Vagina (tissue), 2 donors: ENCODE measurements at places on chromosomes 7 and 10. TPM values are rescaled to one million over a fixed set of nuclear protein-coding genes. Genes with fewer than 3 reads are reported as not detected.

- no peak for DNase-seq
Measured at GRCh38 chr10:56082169-56082568, 278.9 kb downstream of the ZWINT start.

DNA sequence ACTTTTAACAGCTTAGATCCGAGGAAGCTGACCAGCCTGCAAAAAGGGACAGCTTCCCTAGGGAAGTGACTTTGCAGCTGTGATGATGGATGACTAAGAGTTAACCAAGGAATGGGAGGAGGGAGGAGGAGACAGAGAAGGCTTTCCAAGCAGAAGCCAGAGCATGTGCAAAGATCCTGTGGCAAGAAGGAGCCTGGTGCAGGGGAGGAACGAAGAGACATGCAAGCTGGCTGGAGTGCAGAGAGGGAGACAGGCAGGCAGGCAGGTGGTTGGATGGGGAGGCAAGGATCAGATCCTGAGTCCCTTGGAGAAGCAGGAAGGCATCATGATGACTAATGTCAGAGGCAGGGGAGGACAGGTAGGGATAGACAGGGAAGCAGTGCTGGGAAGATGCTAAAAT is 148.8 kb downstream of the PFKFB3 start:
- DNase-seq = no peak

GRCh38 chr10:5543623-5544022 is 18.9 kb downstream of the CALML3 start:
- no peak for DNase-seq

CAPZA2 gene
- 86.2 TPM for total RNA-seq

OPTN gene
- total RNA-seq = 44.7 TPM

GRCh38 chr7:137453356-137453755 is 109.8 kb upstream of the PTN start:
- DNase-seq = no peak

- DNase-seq = no peak
Measured at GRCh38 chr7:101736084-101736483, 81.3 kb upstream of the CUX1 start.

GRCh38 chr7:143958781-143959180 is 4.1 kb downstream of the OR2F1 start:
- DNase-seq = no peak

- no peak for DNase-seq
Measured at GRCh38 chr10:50440489-50440888, 183.3 kb downstream of the SGMS1 start.

GRCh38 chr7:87075671-87076404 is 16.4 kb upstream of the ELAPOR2 start:
- no peak for DNase-seq

GRCh38 chr10:116263870-116264655 is 8.9 kb downstream of the GFRA1 start:
- no peak for DNase-seq

GRCh38 chr10:30219971-30220751 is 128.9 kb downstream of the MTPAP start:
- no peak for DNase-seq

EBF3 gene
- total RNA-seq = 10.6 TPM

- DNase-seq = no peak
Measured at GRCh38 chr7:146208492-146208891, 91.9 kb downstream of the CNTNAP2 start.

DNA sequence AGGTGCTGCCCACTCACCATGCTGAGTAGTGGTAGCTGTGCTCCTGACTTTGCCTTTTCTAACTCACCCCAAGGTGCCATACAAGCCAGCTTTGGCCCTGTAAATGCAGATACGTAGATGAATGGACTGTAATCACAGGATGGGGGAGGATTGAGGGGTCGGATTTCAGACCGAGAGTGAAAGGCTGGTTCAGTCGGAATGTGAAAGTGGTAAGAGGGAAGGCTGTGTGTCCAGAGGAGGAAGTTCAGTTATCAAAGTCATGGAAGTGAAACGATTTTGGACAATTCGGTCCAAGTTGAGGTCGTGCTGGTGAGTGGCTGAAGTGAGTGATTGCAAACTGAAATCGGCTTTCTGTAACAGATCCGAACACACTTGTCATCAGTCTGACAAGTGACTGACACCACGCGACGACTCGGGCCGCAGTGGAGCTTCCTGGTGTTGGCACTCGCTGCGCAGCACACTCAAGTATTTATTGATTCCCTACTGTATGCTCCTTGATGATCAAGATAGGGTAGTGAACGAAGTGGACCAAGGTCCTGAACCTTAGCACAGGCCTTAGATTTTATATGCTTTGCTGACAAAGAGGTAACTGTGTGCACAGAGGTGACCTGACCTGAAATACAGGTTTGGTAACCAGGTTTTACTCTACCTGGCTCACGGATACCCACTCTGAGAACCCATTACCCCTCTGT is 10.5 kb downstream of the ZNF282 start:
- no peak for DNase-seq

DNA sequence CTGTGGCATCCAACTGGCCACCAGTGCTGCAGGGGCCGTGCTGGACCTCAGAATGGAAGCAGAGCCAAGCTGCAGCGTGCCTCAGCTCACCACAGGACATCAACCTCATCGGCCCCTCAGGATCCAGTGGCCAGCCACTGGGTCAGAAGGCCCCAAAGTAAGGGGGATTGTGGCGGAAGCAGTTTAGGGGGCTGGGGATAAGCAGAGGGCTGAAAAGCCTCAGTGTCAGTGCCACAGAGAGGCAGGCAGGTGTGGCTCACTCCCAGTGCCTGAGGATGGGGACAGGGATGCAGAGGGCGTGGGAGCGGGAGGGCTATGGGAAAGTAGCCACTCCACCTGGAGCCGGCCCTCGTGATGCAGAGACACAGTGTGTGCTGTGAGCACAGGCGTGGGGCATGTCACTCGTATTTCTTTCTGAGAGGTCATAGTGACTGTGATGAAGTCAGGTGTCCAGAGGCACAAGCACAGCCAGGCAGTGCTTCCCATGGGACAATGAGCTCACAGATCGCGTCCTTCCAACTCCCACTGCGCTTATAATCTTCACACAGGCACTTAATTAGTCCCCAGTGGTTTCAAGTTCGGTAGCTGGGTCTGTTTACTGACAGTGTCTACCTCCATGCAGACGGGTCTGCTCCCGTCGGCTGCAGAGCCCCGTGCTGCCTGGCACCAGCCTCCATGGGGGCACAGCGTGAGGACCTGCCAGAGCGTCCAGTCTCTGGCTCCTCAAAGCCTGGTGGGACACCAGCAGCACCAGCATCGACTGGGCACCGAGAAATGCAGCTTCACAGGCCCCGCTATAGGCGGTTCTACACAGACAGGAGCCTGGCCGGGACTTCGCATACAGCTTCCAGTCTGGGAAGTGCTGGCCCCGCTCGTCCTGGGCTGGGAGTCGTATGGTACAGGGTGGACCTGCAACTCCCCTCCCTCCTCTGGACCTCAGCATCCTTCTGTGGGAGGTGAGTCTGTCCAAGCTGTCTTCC is 42.9 kb upstream of the CNPY1 start:
- DNase-seq = no peak

EXOC6 gene
- 9.3 TPM for total RNA-seq

DNA sequence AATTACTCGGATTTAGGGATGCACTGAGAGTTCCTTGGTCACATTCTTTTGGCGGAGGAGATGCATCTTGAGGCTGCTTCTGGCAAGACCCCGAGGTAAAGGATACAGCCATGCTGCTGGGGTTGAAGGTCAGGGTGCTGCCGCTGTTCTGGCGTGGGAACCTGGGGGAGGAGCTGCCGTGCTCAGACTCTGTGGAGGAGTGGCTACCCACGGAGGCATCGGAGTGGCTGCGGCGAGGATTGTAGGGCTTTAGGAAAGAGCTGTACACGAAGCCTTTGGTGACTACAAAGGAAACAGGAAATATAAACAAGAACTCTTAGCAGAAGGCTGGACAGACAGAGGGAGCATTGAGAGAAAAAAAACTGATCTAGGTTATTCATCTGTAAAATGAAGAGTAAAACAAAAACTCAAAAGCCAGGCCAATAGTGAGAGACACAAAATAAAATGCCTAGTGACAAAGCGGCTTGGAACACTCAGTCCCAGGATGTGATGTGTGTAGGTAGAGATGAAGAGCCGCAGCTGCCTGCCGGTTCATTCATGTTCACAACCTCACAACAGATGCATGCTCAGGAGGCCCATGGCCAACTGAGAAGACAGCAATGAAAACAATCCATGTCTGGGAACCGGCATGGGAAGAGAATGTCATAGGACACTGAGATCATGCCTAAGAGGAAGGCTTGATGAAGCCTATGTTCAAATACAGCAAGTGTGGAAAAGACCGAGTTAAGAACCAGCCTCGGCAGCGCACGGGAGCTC is 97.8 kb downstream of the ABCC2 start:
- DNase-seq = no peak

PTPRZ1 gene
- 8.1 TPM for total RNA-seq

- no peak for DNase-seq
Measured at GRCh38 chr7:131327049-131327625, 539 bp upstream of the MKLN1 start.

DNA sequence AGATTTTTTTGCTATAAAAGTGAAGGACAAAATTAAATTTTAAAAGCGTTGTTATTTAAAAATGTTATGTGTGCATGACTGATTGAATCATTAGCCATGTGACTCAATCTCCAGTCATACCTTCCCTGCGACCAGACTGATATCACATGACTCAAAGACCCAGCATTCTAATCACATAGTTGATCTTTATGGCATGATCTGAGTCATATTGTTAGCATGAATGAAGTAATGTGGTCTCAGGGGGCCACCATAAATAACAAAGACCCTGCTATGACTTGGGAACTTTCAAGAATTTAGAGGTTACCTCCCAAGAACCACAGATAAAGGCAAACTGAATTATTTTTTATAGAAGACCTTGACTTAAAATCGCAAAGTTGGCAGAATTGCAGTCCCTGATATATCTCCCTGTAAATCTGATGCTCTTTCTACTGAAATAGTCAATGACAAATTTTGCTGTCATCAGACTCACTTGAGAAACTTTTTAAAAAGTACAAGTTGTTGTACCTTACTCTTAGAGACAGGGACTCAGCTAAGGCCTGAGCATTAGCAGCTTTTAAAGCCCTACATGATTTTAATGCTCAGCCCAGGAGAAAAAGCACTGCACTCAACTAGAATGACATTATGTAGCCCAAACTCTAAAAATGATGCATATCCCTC is 717.3 kb downstream of the XPNPEP1 start:
- no peak for DNase-seq

- no peak for DNase-seq
Measured at GRCh38 chr7:77404641-77405040, 11.5 kb downstream of the GSAP start.

DNA sequence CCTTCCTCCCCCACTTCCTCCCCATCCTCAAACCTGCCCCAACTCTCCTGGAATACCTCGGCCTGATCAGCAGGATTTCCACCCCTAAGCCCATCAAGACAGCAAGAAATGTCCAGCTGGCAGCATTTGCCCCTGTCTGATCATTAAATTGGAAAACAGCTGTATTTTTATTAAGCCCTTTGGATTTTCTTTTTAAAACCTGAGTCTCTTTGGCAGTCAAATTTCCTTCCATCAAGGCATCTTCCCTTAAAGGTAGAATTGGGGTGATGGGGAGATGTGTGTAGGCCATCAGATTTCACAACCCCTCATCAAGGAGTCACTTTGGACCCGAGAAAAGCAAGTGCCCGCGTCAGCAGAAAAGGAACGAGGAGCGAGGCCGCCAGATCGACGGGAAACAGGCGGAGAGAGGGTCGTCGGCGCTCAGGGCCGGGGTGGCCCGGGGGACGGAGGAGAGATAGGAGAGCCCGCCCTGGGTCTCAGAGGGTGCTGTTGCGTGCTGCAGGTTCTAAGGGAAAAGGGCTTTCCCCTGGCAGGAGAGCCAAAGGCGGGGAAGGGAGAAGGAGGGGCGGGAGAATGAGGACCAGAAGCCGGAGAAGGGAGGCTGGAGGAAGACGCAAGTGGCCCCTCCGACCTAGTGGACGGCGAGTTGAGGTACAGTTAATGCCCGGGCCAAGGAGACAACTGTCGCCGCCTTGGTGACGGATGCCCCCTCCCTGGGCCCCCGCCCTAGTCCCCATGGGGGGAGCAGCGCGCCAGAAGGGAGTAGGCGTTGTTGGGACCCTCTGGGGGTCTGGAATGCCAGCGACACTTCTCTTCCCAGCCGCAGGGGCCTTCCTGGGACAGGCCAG is 11.5 kb upstream of the GATA3 start:
- DNase-seq = no peak

MEOX2 gene
- 1.7 TPM for total RNA-seq

SOSTDC1 gene
- 5.9 TPM for total RNA-seq

DNA sequence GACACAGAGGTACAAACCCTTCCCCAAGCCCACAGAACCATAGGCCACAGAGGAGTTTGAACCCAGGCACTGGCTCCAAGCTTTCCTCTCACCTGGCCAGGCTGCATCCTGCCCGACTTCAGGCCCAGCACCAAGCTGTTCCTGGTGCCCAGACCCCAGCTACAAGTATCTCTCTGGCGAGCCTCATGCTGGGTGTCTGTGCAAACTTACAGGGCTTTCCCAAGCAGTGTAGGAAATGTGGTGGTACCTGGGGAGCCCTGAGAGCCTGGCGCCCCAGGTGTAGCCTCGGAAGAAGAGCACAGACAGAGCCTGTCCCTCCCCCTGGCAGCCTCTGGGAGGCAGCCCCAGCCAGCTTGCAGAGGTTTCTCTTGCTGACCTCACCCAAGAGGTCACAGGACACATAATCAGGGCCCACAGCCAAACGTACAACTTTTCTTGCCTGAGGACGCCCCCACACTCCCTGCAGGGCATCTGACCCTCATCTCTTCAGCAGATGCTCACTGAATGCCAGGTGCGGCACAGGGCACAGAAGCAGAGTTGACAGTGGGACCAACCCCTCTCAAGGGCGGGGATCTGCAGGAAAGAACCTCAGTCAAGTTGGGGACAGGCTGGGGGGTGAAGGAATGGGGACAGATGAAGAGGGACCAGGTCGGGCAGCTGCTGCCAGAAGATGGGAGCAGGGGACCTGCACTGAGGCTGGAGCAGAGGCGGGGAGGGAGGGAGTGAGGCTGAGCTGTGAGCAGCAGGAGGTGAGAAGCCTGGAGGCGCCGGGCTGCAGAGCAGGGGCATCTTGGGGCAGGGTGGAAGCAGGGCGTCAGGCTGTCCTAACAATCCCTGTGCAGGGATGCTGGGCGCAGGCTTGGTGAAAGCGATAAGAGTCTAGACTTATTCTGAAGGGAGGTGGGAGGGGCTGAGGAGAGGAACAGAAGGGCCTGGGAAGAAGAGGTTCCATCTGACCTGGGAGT is 16.3 kb upstream of the MYL7 start:
- no peak for DNase-seq

GRCh38 chr7:43454936-43455518 is 127.9 kb upstream of the STK17A start:
- DNase-seq = no peak

GRCh38 chr7:34104115-34104514 is 198.8 kb downstream of the BMPER start:
- no peak for DNase-seq

GRCh38 chr7:1494447-1494846 is 9.7 kb downstream of the INTS1 start:
- no peak for DNase-seq

- no peak for DNase-seq
Measured at GRCh38 chr7:13602036-13602435, 387.4 kb downstream of the ETV1 start.
